Right lung (tissue), 10 donors: ENCODE measurements at places on chromosomes 7 and 10. TPM values are rescaled to one million over a fixed set of nuclear protein-coding genes. Genes with fewer than 3 reads are reported as not detected.

GRCh38 chr7:142539901-142540300, 209.4 kb upstream of the PRSS1 start:
- no peak for DNase-seq

DNA sequence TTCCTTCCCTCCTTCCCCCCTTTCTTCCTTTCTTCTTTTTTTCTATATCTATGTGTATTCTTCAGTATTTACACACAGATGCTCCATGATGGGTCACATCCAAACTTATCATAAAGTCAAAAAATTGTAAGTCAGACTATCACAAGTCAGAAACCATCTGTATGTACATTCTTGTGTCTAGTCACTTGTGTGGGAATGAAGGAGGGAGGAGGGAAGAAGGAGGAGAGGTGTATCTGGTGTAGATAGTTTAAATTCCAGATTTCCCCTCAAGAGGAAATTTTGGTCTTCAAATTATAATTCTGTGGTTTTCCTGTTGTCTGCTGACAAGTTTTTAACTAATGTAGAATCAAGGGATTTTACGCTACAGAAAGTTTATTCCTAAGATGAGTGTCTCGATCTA, 287.2 kb downstream of the ETV1 start:
- no peak for DNase-seq

- no peak for DNase-seq
These were observed 241.2 kb downstream of the DNAJB9 start for GRCh38 chr7:108810756-108811385.

VENTX gene
- 0.09 TPM for polyA plus RNA-seq

MBL2 gene
- not detected for polyA plus RNA-seq
